RKO (cell line): ENCODE measurements at places on chromosomes 7 and 10.

DNA sequence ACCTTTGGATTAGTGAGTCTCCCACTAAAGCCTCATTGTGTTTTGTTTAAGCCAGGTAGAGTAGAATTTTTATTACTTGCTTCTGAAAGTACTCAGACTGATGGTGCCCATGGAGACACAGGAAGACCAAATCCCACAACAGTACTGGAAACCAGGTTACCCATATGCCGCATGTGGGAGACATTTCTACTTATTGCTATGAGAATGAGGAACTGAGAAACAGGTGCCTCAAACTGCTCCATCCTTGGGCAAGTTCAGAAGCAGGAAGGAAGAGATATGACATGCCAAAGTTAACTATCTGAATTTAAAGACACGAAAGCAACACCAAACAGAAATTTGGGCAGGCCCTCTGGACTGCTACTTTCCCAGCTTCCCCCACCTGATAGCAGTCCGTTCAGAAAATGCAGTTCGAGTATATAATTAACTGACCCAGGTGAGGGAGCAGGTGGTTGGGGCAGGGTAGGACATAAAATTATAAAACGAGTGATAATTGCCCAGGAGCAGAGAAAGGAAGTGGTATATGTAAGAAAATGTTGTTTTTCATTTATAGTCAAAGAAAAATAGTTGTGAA, 382.3 kb upstream of the MTPN start:
- DNase-seq, result no peak

GRCh38 chr7:107017965-107018719, 26.4 kb upstream of the PRKAR2B start:
- no peak for DNase-seq

DNA sequence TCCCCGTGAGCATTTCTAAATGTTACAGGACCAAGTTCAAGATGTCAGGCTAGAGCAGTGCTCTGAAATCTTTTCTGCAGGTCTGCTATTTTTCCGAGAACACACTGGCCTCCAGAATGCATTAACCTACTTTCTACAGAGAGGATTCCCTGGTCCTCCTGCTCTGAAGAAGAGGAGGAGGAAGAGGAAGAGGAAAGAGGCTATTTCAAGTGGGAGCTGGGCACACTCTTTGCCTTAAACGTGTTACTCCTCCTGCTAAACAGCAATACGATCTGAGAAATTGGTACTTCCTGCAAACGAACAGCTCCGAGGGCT, 157.4 kb downstream of the FRMD4A start:
- DNase-seq, result no peak

- DNase-seq, result no peak
Observed at GRCh38 chr7:50397320-50397970, 52.7 kb downstream of the FIGNL1 start.

- no peak for DNase-seq
Observed at GRCh38 chr7:151724920-151725584, 151.9 kb downstream of the PRKAG2 start.

- DNase-seq, result no peak
Observed at GRCh38 chr7:90955641-90956207, 308.5 kb upstream of the FZD1 start.

DNA sequence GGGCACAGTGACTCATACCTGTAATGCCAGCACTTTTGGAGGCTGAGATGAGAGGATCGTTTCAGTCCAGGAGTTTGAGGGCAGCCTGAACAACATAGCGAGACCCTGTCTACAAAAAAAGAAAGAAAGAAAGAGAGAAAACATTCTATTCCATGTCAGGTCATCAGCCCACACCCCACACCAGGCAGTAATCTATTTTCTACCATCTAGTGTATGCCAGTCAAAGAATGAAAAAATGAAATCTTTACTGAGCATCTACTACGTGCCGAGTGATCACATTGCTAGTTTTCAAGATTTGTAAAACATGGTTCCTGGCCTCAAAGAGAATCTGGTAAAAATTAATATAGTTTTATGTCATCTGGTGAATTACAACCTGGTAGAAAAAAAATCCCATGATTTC, 3.1 kb upstream of the EPHB4 start:
- no peak for DNase-seq

- peak; percentile 60 for DNase-seq
Observed at GRCh38 chr10:62594093-62594520, 210.4 kb upstream of the ADO start.

- no peak for DNase-seq
Observed at GRCh38 chr7:15839416-15840100, 153.1 kb upstream of the MEOX2 start.

DNA sequence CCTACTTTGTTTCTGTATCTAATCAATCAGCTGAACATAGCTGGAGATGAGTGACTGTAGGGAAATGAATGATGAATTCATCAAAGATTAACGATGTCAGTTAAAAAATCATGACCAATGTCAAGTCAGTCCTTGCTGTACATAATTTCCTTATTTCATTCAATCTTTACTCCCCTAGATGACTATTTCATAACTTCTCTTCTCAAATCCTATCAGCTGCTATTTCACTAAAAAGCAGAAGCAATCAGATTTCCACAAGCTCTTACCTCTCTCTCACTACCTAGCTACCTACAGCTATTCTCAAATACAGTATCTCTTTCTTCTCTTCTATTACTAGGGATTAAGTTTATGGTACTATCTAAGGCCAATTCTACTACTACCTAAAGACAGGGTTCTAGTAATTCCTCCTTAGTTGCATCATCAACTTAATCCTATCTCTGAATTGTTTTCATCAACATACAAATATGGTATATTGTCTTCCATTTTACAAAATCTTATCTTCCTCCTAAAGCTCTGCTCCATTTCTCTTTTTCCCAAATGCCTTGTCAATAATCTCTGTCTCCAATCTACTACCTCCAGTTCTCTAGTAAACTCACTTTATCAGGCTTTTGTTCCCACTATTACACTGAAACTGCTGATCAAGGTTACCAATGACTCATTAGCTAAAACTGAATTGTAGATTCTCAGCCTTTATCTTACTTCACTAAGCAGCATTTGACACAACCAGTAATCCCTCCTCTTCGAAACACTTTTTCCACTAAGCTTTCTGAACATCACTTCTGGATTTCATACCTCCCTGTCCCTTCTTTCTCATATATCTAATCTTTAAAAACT, 28.4 kb downstream of the JMJD1C start:
- no peak for DNase-seq

GRCh38 chr10:76974017-76974691, 663.5 kb downstream of the KCNMA1 start:
- peak; percentile 69 for DNase-seq

- DNase-seq, result no peak
Observed at GRCh38 chr7:96870185-96870584, 135.2 kb upstream of the DLX6 start.

GRCh38 chr7:35691366-35691765, 3.6 kb downstream of the HERPUD2 start:
- DNase-seq, result no peak

GRCh38 chr7:3094701-3095445, 51.2 kb upstream of the CARD11 start:
- no peak for DNase-seq

GRCh38 chr7:36961097-36961496, 236.8 kb upstream of the AOAH start:
- DNase-seq, result no peak

DNA sequence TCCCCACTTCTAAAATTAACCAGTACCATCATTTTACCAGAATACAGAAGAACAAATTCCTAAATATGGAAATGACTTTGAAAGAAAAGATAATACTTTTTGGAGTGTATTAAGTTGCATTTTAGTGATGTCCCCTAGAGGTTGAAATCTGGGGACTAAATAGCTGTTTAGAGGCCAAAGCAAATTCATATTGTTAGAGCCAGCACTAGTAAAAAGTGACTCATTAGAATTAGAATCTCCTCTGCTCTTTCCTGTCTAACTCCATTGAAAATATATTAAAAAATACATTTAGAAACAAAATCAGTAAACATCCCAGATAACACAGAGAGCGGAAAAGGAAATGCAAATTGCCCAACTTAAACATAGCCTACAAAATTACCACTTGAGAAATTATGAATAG, 1189.6 kb upstream of the C7orf33 start:
- no peak for DNase-seq

DNA sequence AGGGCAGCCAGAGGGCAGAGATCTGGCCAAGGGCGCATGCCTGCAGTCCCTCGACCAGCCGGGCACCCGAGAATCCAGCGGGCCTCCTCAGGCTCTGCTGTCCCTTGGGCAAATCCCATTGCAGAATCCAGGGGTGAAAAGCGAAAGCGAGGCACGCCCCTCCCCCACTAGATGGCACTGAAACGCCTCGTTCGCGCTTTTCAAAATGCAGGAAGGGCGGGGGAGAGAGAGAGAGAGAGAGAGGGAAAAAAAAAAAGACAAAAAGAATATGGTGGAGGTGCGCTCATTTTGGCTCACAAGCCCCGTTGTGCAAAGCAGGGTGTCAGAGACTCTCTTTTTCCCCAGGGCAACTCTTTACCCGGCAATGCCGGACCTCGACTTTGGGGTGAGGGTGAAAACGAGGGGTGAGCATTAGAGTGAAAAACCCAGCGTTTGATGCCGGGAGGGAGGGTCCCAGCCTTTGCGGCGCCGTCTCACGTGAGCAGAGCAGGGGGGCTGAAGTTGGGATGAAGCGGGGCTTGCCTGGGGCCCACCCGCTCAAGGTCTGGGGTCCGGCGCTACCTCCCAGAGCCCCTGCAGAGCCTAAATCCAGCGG, 2.5 kb upstream of the TMEM178B start:
- no peak for DNase-seq

DNA sequence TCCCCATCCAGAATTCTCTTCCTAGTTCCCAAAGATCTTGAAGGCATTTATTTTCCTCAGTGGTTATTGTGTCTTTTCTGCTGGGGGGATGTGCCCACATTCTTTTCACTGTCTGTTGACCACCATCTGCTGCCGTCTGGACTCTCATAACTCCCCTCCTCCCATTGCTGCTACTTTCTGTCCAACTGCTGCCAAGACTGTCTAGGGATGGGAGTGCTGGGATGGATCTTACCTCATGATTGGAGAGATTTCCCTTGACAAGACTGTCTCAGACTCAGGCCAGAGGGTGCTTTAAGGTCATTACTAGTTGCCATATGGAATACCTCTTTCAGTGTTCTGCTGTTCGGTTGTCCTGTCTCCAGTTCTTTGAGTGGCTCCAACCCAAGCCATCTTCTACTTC, 141.6 kb downstream of the C1GALT1 start:
- DNase-seq, result no peak

DNA sequence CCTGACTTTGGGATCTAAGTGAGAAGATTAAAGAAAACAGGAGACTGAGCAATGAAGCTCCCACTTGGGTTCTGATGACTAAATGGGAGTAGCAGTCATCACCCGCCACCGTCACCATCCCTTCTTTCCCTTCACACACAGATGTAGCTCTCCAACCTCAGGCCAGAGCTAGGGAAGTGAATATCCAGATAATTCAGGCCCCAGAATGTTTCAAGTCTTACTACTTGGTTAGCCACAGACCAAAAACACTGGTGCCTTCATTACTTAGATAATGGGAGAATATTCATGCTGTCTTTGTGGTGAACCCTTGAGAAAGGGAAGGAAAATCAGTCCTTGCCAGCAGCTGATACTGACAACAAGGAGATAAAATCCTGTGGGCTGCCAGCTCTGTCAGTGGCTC, 100.7 kb downstream of the OSBPL3 start:
- DNase-seq, result no peak

DNA sequence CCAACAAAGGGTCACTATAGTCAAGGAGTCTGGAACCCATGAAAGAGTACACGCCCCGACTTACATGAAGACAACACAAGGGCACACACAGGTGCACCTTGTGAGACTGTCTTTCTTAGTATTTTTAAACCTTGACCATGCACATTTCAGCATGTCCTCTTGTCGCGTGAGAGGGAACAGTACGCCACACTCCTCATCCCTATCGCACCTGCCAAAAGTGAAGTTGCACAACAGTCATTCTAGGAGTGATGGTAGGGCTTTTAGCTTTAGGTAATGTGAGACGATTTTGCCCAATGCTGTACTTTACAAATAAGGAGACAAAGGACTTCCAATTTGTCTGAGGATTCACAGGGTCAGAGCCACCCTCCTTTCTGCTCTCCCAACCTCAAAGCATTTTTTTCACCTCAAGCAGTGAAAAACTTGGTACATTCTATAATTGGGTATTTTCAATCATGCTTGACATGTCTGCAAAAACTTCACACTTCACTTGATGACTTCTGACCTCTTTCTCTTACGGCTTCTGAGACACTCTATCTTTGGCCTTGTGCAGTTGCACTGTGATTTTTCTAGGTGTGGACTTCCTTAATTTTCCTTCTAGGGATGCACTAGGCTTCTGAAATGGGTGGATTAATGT, 173.9 kb upstream of the GRB10 start:
- DNase-seq, result no peak

DNA sequence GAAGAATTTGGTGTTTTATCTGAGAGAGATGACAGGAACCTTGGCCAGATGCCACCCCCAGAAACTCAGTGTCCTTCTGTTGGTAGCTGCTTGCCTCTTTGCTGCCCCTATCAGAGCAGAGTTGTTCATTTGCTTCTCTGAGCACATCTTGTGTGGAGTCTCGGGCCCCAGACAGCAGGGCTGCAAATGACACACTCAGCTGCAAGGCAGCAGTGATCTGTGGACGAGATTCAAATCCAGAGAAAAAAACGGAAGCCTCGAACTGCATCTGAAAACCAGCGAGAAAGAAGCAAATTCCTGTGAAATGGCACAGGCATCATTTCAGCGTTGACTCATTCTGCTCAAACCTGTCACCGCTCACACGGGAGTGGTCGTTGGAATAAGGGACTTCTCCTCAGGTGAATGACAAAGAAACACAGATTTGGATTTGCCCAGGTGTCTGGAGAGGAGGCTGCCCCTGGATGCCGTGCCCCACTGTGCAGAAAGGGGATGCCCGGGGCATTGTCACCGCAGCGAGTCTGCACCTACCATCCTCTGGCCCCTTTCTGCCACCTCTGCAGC, 144.7 kb downstream of the PFKFB3 start:
- DNase-seq, result no peak

DNA sequence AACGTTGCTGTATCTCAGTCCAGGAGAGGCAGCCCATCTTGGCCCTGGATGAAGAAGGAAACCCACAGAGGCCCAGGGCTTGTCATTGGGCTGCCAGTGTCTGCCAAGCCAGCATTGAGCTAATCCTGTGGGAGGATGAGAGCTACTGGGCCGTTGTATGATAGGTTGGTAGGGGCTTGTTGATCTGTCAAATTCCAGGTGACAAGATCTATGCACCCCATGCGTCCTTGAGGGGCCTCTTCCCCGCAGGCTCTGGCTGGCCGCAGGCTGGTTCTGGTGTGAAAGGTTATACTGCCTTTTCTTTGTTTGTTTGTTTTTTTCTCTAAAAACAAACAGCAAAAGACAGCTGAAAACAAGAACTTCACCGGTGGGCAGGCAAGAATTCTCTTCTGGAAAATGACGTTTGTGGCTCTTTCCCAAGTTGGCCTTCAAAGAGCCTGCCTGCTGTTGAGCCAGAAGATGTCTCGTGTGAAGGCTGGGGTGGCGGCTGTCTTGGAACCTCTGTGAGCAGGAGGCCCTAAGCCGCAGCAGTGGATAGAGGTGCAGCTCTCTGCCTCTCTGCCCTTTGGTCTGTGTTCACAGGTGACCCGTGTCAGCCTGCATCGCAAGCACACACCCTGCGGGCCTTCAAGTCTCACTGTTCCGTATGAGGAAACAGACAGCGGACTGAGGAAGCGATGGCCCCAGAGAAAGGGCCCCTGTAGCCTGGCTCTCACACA, 23.3 kb downstream of the CYP17A1 start:
- no peak for DNase-seq
